Activated CD4-positive, alpha-beta T cell treated with anti-CD3 and anti-CD28 coated beads, Interleukin-2, amount 50 U/mL, for 24 hours (primary cell): ENCODE measurements at places on chromosomes 12 and 14.

GRCh38 chr14:102949801-102950451, 27.5 kb downstream of the AMN start:
- DNase-seq = no peak

DNA sequence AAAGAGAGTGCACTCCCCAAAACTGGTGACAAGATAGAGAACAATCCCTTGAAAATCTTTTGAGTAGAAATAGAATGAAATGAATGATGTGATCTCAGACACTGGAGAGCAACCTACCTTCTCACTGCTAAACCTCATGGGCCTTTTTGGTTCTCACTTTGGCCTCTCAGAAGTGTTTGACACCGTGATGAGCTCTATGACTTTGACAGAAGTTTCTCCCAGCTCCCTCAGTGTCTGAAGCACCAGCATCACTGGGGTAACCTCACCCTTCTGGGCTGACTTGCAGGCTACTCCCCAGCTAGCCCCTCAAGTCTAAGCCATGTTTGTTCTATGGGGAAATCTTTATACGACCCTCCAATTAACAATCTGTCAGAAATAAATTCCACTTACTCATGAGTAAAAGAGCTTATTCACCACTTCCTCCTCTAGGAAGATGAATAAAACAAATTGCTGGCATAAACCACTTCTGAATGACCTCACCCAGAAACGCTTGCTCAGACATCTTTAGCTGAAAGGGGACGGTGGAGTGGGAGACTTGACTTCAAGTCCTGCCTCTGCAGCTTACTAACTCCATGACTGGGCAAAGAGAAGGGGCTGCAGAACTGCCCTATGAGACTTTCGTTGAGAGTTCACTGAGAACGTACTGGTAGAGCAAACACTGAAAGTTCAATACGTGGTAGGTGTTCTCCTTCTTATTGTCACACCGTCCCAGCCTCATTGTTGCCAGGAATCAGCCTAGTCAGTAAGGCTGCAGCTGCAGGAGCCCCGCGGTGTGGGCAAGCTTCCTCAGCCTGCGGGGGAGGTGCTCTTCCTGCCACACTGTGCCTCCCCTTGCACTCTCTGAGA, 46.5 kb downstream of the ST8SIA1 start:
- DNase-seq = no peak

- no peak for DNase-seq
These were observed 4.3 kb downstream of the SLC2A14 start for GRCh38 chr12:7868391-7868790.

- DNase-seq = no peak
These were observed 437.4 kb downstream of the RMST start for GRCh38 chr12:97899956-97900355.

DNA sequence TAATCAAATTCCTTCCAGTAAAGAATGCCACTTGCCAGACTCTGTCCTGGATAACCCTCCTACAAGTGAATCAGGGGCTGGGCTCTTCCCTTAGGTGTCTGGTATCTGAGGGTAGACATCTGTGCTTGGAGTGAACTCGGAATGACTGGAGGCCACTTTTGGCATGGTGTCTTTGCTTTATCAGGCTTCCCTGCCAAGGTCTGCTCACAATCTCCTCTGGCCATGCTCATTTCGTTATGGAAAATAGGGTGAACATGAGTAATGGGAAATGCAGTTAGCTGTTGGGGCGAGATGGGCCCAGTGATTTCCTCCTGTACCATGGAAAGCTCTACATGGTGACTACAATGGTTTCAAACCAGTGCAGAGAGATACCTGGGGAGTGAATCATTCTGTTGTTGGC, 212.9 kb downstream of the NRXN3 start:
- no peak for DNase-seq

DNA sequence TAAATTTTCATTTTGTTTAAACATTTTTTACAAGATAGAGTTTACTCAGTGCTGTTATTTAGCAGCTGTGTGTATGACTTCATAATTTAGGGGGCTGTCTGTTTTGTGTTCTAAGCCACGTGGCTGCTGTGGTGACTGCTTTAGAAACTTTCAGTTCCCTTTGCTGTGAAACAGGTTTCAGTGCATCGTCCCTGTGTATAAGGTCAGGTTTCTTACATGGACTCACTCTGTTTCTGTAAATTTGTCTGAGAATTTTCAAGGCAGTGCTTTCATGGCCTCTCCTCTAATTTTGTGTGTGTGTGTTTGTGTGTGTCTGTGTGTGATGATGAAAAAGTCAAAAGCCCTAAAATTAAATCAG, 32.4 kb downstream of the BICD1 start:
- no peak for DNase-seq

GRCh38 chr12:116694653-116695463, 43.0 kb downstream of the SPRING1 start:
- no peak for DNase-seq

- DNase-seq = no peak
These were observed 114.5 kb downstream of the ADGRD1 start for GRCh38 chr12:131067981-131068851.

GRCh38 chr14:90467501-90467900, 70.7 kb downstream of the CALM1 start:
- no peak for DNase-seq

GRCh38 chr12:53193040-53193439, 12.3 kb upstream of the CSAD start:
- no peak for DNase-seq

- no peak for DNase-seq
These were observed 19.9 kb downstream of the RFLNA start for GRCh38 chr12:124314766-124315165.

DNA sequence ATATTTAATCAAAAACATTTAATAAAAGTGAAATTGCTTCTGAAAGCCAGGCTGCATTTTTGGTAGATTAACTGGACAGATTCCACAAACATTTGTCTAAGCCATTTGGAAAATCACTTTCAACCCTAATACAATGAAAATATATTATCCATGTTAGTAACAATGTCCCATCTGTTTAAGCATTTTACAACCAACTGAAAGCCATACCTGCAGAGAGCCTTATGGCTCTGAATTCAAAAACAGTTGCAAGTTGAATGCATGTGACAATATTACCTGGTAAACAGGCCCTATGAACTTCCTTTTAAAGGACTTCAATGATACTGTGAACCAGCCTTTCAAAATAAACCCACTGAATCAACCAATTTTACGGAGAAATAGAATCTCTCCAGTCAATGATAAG, 468.1 kb downstream of the BTG1 start:
- DNase-seq = no peak

GRCh38 chr14:35766036-35766699, 42.9 kb downstream of the RALGAPA1 start:
- no peak for DNase-seq

- no peak for DNase-seq
These were observed 151.1 kb upstream of the RTL1 start for GRCh38 chr14:101054671-101055070.

DNA sequence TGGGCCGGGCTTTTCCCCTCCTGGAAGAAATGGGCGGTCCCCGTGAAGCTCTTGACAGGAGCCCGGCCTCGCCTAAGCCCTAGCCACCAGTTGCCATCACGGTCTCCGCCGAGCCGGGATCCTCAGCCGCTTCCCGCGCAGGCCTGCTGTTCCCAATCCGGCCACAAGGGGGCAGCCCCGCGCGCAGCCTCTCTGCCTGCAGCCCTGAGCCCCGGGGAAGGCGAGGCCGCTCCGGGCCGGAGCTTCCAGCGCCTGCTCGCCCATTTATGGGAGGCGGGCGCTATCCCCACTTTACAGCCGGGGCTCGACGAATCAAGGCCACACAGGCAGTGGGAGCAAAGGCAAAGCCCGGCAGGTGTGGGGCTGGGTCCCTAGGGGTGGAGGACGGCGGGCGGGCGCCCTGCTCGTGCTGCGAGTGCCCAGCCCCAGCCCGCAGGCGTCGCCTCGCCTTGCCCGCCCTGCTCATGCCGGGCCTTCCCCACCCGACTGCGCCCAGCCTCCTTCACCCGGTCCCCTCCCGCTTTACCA, 61.5 kb downstream of the LGMN start:
- no peak for DNase-seq

- no peak for DNase-seq
These were observed 55.5 kb downstream of the ANO2 start for GRCh38 chr12:5889381-5890047.

GRCh38 chr12:56241424-56242303, 11.8 kb downstream of the SLC39A5 start:
- no peak for DNase-seq

GRCh38 chr14:25049093-25049567, 817 bp downstream of the STXBP6 start:
- no peak for DNase-seq

GRCh38 chr12:49636979-49637755, 13.8 kb downstream of the PRPF40B start:
- peak; percentile 46 for DNase-seq

DNA sequence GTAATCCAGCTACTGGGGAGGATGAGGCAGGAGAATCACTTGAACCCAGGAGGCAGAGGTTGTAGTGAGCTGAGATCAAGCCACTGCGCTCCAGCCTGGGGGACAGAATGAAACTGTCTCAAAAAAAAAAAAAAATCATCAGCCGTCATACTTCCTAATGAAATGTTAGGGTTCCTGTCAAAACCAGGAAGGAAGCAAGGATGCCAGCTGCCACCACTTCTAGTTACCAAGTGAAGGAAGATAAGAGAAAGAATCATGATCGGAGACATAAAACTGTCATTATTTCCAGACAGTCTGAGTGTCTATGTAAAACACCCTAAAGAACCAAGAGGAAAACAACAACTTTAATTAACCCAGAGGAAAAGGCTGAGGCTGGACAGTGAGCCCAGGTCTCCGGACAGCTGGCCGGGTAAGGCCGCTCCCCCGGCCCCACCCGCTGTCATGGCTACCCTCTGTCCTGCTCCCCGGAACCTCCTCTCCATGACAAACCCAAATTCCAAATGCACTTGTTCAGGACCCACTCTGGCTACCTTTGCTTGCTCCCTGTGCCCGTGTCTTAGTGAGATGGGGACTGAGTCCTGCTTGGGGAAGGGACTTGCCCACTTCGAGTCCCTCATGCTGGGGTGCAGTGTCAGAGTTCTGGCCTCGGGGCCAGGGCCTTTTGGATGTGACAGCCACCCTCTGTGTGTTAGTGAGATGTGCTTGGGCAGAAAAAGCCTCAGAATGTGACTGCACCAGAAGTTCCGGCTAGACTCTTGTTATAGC, 29.0 kb downstream of the SLC6A12 start:
- DNase-seq = no peak

DNA sequence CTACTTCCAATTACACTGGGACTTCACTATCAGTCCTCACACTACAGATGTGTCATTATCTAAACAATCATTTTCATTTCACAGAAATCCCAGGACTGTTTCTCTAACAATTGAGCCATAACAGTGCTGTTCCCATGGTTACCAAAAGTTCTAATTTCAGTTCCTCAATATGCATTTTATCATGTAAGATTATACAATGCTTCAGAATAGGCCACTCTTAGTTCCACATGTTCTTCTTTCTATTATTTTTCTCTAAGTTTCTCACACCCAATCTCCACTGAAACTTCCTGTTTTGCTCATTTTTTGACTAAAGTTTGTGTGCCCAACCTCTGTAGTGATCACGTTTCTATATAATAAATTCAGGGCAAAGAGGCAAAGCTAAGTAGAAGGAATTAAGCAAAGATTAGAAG, 185.8 kb downstream of the DUSP6 start:
- DNase-seq = no peak

DNA sequence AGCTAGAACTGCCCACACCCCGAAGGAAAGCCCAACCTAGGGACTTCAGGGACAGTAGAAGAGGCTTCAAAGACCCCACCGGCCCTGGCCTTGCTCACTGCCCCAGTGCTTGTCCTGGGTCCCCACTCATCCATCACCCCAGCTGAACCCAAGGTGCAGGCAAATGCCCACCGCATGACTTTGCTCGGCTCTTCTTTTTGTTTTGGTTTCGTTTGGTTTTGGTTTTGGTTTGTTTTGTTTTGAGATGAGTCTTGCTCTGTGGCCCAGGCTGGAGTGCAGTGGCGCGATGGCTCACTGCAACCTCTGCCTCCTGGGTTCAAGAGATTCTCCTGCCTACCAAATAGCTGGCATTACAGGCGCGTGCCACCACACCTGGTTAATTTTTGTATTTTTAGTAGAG, 9.0 kb downstream of the CCDC85C start:
- DNase-seq = peak; percentile 20

DNA sequence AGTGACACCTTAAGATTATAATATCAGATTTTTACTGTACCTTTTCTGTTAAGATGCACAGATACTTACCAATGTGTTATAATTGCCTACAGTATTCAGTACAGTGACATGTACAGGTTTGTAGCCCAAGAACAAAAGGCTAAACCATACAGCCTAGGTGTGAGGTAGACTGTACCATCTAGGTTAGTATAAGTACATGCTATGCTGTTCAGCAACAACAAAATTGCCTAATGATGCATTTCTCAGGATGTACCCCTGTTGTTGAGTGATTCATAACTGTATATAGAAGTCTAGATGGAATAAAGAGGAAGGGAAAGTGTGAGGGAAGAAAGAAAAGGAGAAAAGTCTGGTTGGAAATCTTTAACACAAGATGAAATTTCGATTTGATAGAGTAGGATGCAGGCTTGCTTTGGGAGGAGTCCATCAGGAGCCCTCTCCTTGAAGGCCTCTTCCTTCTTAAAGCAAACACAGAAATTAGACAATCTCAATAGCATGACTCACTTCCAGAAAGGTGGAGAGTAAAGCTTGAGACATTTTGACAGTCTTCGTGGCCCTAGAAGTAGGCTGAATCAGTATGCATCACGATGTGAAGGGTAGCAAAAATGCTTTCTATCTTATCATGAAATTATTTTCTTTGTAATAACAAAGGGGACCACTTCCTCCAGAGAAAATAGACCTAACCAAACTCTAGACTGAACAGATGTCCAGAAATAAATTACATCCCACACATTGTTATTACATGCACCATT, 191.5 kb downstream of the SYT1 start:
- DNase-seq = no peak

GRCh38 chr14:54622192-54622958, 55.4 kb downstream of the SAMD4A start:
- peak; percentile 28 for DNase-seq

- DNase-seq = no peak
These were observed 42.1 kb downstream of the DRAM1 start for GRCh38 chr12:101919447-101919846.

DNA sequence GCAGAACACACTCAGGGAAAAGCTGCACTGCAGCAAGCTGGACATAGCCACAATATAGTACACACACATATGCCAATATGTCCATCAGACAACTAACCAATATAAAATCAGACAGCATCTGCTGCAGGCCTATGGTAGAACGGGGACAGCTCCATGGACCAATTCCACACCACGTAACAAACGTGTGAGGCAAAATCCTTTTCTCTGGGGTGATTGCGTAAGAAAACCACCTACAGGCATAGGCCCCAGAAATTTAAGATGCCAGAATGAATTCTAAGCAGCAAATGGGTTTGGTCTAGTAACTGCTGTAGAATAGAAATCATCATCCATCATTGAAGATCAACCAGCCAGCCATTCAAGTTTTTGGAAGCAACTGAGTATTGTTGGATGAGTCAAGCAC, 368.9 kb upstream of the TMPO start:
- no peak for DNase-seq

- DNase-seq = no peak
These were observed 11.9 kb downstream of the STYX start for GRCh38 chr14:52741865-52742264.
